ENCODE measurements at places on chromosomes 1 and 21.

- no peak for DNase-seq
These were observed 69.5 kb downstream of the LHX8 start for GRCh38 chr1:75203415-75204277.

GRCh38 chr1:186682736-186683135 lies 2.5 kb upstream of the PTGS2 start:
- DNase-seq = no peak

GRCh38 chr1:24666794-24667193 lies 23.7 kb downstream of the SRRM1 start:
- DNase-seq = no peak

DNA sequence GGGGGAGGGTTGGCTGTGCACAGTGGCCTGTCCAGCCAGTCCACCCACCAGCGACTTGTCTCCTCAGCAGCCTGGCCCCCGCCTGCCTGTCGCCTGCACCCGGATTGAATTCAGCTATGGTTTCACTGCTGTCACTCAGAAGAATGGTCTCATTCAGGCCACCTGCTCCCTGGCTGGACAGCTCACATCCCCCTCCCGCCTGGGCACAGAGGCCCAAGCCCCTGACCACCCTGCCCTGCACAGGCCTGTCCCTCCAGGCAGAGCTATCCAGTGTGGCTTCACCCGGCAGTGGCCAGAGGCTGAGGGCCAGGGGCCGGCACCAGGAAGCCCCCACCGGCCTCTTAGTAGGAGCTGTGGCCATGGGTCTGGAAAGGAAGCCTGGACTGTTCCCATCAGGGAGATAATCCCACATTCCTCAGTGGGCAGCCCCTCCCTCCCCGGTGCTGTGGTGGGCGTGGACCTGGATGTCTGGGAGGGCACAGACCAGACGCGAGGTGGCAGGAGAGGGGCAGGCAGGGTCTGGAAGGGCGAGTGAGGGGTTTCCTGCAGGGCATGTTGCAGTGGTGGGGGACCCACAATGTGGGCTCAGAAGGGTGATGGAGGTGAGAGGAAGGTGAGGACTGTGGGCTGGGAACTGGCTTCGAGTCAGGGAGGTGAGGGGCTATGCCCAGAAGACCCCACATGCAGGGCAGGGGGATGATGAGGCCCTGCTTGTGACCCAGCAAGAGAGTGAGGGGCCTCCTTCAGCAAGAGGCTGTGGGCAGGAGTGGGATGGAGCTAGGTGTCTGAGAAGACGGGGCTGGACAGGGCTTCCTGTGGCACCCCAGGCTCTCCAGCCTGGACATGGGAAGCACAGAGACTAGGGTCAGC lies 30.4 kb downstream of the WNT9A start:
- DNase-seq = no peak

DNA sequence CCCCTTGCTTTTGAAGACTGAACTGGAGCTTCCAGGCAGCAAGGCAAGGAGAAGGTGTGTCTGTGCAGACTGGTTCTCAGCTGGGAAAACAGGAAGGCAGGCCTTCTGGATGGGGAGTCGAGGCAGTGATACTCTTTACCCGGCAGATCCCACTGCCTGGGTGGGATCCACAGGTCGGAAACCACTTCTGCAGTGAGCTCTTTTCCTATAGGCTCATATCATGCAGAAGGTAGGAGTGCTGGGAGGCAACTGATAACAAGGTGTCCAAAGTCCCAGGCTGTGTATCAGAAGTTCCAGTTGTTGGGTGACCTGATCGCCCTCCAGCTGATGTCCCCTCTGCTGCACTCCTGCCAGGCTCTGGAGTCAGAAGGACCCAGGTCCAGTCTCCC lies 17.1 kb downstream of the ACOT11 start:
- no peak for DNase-seq

GRCh38 chr1:32798191-32798590 lies 19.0 kb downstream of the YARS1 start:
- DNase-seq = no peak

- DNase-seq = no peak
These were observed 40.7 kb downstream of the MATN1 start for GRCh38 chr1:30682396-30683275.

DNA sequence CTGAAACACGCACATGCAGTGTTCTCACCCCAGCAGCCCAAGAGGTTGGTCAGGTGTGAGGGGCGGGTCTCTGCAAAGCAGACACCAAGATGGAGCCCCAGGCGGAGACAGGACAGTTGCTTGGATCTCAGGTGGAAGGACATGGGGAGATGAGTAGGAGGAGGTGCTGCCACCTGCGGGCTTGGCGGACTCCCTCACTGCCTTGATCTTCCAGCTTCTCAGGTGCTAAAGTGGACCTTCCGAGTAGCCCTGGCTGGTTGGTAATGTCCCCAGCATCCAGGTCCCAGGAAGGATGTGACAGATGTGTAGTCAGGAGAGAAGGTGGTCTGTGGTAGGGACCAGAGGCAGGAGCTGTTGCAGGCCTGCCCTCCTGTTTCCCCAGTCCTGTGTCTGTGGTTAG lies 114.1 kb downstream of the AJAP1 start:
- no peak for DNase-seq

DNA sequence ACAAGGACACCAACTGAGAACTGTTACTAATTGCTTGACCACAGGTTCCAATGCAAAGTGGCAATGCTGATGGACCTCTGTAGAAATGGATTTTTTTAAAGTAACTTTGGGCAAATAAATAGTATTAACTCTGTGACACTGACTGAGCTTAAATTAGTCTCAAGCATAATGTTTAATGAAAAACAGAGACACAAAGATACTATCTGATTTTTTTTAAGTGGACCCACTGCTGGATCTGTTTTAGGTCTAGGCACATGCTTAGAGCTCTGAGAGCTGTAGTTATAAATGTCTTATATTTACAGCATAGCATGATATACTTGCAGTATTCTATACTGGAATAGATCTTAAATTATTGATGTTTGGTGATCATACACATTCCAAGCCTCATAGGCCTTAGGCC lies 481.6 kb upstream of the LRRC7 start:
- no peak for DNase-seq

- DNase-seq = no peak
These were observed 4.5 kb downstream of the DNAJB4 start for GRCh38 chr1:78009276-78009675.

DNA sequence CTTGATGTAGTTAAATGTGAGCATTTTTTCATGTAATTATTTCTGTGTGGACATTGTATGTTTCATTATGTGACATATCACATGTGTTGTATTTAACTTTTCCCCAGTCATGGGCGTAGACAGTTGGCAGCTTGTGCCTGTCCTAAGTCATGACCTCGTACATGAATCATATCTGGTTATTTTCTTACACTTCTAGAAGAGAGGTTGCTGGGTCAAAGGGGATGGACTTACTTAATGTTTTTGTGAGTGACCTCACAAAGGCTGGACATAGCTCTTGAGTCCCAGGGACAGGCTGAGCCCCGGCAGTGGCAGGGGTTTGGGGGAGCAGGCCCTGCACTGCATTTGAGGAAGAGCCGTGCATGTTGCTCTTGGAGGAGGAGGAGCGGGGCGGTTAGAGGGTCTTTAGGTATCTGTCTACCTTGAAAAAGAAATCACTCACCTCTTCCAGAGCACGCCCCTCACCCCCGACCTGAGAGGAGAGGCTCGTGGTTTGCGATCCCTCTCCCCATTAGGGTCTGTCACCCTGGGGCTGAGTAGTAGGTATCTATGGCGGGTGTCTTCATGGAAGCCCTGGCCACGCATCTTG lies 16.4 kb downstream of the IFNGR2 start:
- DNase-seq = no peak

GRCh38 chr1:110174961-110175360 lies 24.7 kb downstream of the SLC6A17 start:
- no peak for DNase-seq

- DNase-seq = no peak
These were observed 36.6 kb upstream of the HMGN1 start for GRCh38 chr21:39385299-39386145.

DNA sequence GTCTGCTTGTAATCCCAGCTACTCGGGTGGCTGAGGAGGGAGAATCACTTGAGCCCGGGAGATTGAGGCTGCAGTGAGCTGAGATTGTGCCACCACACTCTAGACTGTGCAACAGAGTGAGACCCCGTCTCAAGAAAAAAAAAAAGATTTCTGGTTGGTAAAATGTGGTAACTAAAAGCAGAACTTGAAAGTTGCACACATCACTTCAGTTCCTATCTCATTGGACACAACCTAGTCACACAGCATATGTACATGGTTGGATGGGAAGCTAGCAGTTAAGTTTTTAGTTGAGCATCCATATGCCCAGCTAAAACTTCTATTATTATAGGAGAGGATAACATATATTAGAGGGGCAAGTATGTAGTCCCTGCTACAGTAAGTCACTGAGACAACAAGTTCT lies 22.1 kb downstream of the BCAS2 start:
- DNase-seq = no peak

DNA sequence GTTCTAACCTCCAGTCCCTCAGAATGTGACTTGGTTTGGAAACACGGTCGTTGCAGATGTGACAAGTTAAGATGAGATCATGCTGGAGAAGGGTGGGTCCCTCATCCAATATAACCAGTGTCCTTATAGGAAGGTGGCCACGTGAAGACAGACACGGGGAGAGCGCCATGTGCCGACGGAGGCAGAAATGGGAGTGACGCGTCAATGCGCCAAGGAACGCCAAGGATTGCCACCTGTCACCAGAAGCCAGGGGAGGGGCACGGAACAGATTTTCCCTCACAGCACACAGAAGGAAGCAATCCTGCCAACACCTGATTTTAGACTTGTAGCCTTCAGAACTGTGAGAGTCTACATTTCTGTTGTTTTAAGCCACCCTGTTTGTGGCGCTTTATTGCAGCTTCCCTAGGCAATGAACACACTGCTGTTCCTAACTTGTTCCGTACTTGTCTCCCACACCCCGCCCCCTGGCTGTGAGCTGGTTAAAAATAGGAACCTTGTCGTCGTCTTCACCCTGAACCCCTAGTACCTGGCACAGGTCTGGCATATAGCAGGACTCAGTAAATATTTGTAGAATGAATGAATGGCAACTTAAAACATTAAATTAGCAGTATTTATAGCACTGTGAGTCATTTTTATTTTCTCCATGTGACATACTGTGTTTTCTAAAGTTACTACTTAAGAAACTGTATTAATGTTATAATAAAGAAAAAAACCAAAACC lies 14.2 kb downstream of the RIMS3 start:
- DNase-seq = no peak

DNA sequence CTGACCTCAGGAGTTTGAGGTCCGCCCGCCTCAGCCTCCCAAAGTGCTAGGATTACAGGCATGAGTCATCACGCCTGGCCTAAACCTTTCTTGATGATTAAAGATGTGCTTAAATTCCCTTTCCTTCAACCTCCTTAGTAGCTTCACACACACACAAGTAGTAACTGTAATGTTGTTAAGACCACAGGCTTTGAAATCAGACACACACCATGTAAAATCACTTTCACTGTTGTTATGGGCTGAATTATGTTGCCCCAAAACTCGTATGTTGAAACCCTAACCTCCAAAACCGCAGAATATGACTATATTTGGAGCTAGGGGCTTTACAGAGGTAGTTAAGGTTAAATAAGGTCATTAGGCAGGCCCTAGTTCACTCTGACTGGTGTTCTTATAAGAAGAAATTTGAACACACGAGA lies 180.2 kb downstream of the NR5A2 start:
- no peak for DNase-seq

DNA sequence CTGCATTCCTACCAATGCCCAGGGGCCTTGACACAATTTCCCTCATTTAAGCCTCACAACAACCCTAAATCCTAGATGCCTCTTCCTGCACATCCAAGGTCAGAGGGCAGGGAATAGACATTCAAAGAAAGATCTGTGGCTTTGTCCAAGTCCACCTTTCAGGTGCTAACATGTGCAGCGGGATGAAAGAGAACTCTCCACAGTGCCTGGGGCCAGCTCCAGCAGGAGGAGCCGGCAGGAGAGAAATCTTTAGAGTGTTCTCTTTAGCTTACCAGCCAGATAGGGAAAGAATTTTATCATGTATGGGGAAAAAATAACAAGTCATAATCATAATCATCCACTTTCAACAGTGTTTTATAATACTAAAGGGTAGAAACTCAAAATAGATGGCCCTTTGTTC lies 319.7 kb downstream of the MATN1 start:
- no peak for DNase-seq

DNA sequence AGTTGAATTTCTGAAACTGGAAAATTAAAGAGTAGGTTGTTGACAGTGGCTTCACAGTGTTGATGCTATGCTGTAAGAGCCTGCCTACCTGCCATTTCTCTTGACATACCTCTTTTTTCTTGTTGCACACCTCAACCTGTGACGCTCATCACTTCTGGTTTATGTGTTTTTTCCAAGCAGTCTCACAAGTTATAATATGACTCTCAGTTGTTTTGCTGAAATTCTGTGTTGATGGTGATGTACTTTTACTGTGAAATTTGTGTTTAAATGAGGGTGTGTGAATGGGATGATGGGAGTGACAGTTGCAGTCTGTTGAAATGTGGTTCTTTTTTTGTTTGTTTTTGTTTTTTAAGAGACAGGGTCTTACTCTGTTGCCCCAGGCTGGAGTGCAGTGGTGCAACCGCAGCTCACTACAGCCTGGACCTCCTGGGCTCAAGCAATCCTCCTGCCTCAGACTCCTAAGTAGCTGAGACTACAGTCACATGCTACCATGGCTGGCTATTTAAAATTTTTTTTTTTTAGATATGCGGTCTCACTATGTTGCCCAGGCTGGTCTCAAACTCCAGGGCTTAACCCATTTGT lies 7.0 kb downstream of the DDI2 start:
- DNase-seq = no peak

DNA sequence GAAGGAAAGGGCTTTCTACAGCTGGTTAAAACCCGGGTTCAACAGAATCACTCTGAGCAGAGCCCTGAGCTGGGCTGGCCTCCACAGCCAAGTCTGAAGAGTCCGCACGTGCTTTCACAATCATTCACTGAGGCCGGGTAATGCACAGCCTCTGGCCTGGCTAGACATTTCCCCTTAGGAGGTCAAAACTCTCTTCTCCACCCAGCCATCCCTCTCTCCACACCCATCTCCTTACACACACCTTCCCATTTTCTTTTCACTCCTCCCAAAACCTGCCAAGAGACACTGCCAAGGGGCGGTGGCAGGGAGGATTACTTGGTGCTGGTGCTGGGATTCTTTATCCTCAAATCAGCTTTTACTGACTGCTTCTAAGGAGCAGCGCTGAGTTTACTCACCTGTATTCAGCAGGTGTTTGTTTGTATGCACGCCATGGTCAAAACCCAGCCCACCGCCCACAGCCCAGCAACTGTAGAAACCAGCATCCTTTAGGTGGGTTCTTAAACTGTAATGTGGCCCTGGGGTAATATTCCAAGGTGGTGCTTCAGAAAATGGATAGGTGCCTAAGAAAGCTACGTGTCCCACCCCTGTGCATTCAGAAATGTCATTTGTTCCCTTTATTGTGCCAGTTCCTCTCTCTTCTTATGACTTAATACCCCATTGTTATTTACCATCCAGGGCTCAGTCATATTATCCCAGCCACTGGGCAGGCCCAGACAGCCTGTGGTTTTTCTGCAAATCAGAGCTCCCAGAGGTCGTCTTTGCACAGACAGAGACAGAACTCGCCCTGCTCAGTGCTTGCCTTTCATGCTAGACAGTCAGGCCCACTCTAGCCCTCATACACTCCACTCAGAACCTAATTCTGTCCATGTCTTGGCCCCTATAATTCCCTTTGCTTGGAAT lies 80.2 kb downstream of the ADSS2 start:
- no peak for DNase-seq
